ENCODE measurements at places on chromosomes 3 and 15. TPM values are rescaled to one million over a fixed set of nuclear protein-coding genes. Genes with fewer than 3 reads are reported as not detected.

The STARD5 gene
- 5.1 TPM for polyA plus RNA-seq

The RPN1 gene
- polyA plus RNA-seq = 243 TPM

The MAPKAPK3 gene
- polyA plus RNA-seq = 53.2 TPM

The INSYN1 gene
- 11.5 TPM for polyA plus RNA-seq

The ZNF502 gene
- 14.0 TPM for polyA plus RNA-seq

The SERPINI2 gene
- polyA plus RNA-seq = 0.78 TPM

The KNL1 gene
- 17.3 TPM for polyA plus RNA-seq

The COL7A1 gene
- 12.9 TPM for polyA plus RNA-seq

The SLC24A1 gene
- 21.2 TPM for polyA plus RNA-seq

The NR2F2 gene
- polyA plus RNA-seq = 313 TPM

The PTX3 gene
- 5.6 TPM for polyA plus RNA-seq

The A4GNT gene
- 1.4 TPM for polyA plus RNA-seq

The CASR gene
- 24.8 TPM for polyA plus RNA-seq

The ITIH4 gene
- 7.0 TPM for polyA plus RNA-seq

- no peak for DNase-seq
Measured at GRCh38 chr3:42133500-42134298, 42.5 kb downstream of the TRAK1 start.

- no peak for DNase-seq
Measured at GRCh38 chr15:31609906-31610305, 283.3 kb downstream of the KLF13 start.

DNA sequence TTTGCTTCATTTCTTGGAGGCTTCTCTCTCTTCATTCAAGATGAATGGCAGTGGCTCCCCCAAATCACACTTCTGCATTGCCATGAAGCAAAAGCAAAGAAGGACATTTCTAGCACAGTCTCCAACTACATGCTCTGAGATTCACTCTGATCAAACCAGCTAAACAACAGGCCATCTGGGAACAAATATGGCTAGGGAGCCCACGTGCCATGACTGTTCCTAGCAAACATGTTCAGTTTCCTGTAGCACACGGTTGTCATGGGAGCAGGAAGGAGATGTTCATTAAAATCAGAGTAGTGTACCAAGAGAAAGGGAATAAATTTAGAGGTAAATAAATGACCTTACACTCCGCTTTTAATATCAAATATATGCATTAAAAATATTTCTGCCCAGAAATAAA is 327.3 kb downstream of the GBE1 start:
- DNase-seq = no peak

DNA sequence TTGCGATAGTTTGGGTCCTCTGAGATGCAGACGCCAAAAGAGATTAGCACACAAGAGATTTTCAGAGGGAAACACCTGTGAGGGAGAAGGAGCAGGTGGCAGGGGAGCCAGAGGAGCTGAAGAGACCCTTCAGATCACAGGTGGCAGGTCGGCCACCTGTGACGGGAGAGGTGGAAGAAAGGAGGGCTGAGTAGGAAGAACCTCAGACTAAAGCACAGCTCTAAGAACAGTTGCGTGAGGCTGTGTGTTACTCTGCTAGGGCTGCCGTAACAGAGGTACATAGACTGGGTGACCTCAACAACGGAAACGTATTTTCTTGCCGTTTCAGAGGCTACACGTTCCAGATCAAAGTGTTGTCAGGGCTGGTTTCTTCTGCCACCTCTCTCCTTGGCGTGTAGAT is 38.5 kb downstream of the C2CD4A start:
- no peak for DNase-seq

- no peak for DNase-seq
Measured at GRCh38 chr3:13633176-13633575, 84.3 kb downstream of the FBLN2 start.

DNA sequence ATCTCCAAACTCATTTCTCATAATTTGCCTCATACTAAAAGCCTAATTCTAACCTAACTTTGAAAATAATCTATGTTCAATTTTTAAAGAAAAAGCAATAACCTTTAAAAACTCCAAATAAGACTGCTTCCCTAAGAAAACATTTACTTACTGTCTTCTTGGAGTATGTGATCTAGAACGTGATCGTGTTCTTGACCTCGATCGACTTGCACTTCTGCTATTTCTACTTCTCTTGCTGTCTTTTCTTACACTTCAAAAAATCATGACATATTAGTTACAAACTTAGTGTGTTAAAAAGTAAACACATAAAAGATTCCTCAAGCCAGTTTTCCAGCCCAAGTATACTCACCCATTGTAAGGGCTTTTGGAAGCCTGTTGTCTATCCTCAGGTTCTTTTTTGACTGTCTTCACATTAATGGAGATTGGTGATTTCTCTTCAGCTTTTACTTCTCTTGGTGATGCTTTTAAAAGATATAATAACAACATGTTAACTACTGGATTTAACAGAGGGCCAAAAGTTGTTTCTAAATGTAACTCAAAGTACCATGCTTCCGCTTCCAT is 10.7 kb downstream of the CCNL1 start:
- no peak for DNase-seq

GRCh38 chr3:12758025-12758781 is 856 bp downstream of the TMEM40 start:
- DNase-seq = no peak

DNA sequence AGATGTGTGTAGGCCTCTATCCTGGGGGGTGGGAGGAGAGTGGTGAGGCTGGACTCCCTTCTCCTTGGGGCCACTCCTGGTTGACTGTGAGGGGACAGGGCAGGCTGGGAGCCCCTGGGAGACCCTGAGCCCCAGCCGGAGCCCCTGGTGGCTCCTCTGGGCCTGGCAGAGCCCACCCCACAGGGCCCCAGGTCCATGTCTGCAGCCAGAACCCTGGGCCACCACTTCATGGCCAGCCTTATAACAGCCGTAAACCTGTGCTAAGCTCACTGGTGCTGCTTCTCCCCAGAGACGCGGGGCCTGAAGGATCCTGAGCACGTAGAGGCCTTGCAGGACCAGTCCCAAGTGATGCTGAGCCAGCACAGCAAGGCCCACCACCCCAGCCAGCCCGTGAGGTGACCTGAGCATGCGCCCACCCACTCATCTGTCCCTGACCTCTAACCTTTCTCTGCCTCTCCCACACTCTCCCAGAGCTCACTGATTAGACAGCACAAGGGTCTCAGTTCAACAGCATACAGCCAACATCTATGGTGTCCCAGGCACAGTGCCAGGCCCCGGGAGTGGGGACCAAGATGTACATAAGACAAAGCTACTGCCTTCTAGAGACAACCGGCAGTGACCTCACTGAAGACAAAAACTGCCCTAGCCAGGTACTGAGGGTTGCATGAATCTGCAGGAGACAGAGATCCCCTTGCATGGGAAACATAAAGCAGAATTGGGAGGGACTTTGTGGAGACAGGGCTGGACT is 3.5 kb downstream of the NR2E3 start:
- no peak for DNase-seq

DNA sequence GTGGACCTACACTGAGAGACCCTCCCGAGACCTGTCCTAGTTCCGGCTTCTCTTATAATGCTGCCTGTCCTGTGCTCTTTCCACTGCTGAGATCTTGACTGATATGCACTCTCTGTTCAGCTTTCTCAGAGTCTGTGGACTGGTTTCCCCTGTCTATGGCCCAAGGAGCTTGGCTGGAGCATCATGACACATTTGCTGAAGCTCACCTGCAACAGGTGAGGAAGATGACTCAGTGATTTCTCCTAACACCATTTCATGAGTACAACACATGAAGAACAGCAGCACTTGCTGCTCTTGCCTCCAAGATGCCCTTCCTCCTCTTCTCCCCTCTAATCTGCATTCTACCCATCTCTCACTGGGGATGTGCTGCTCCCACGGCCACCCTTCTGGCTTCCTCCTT is 92.1 kb downstream of the DUT start:
- no peak for DNase-seq

DNA sequence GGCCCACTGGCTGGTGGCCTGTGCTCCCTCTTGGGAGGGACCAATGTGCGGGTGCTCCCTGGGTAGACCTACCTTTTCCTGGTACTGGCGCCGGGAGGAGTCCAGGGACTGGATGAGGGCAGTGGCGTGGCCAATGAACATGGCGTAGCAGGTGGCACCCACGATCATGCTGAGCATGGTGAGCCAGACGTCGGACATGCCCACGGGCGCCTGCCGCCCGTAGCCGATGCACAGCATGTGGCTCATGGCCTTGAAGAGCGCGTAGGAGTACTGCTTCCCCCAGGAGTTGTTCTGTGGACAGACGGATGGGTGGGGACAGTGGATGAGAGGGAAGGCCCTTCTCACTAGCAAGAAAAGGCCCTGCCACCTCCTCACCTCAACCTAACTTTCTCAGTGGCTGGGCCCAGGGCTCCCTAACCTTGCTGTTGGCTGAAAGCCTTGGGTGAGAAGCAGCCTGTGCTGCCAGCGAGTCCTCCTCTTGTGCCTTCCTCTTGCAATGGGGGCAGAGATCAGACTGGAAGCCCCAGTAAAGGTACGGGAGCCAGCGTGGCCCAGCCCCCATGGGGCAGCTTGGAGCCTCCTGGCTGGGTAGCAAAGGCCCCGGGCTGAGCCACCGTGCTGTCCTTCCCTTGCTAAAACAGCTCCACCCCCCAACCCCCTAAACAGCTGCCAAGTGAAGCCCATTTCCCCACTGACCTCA is 39.1 kb downstream of the HCN4 start:
- DNase-seq = no peak

- DNase-seq = no peak
Measured at GRCh38 chr3:197404754-197405153, 106.3 kb upstream of the DLG1 start.

DNA sequence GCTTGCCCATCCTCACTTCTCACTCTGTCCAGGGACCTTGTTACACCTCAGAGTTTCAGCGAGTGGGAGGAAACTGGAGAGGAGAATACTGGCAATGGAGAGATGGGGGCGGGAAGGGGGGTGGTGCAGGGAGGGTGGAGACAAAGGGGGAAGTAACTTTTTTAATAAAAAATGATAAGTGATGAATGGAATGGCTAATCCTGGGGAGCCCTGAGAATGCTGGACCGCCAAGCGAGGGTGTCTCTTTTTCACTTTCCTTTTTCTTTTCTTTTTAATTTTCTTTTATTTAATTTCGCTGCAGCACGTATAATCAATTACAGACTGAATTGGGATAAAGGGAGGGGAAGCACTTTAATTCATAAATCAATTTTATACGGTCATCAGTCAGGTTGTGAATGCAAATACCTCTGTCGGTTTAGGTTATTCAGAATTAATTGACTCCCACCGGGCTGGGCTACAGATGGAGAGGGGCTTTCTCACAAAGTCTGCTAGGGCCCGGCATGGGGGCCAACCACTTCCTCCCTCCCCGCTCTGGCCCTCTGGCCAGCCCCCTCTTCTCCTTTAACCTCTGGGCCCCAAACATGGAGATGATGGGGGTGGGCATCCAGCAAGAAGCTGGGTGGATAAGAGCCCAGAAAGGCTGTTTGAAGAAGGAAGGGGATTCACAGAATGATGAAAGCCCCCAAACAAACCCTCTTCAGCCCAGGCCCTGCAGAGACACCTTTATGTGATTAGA is 106.8 kb upstream of the BOC start:
- no peak for DNase-seq

GRCh38 chr3:72163809-72164634 is 379.1 kb upstream of the PROK2 start:
- DNase-seq = no peak

DNA sequence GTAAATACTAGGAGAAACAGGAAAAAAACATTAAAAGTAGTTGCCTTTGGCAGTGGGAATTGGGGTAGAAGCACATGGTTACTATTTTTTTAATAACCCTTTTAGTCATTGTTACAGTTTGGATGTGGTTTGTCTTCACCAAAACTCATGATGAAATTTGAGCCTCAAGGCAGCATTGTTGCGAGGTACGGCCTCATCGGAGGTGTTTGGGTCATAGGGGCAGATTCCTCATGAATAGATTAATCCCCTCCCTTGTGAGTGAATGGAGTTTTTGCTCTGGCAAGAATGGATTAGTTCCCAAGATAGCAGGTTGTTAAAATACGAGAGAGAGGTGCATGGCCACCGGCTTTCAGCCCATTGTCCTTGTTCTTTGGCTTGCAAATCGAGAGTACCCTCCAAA is 92.6 kb downstream of the LEKR1 start:
- DNase-seq = no peak

DNA sequence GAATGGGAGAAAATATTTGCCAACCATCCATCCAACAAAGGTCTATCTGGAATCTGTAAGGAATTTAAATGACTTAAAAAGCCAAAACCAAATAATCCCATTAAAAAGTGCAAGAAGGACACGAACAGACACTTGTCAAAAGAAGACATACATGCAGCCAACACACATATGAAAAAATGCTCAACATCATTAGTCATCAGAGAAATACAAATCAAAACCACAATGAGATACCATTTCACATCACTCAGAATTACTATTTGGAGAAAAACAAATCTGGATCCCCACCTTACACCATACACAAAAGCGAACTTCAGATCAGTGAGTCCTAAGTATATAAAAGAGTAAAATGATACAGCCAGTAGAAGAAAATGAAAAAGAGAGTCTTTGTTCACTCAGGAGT is 58.6 kb upstream of the MNS1 start:
- DNase-seq = no peak

- no peak for DNase-seq
Measured at GRCh38 chr15:68812597-68813431, 7.9 kb downstream of the ANP32A start.

DNA sequence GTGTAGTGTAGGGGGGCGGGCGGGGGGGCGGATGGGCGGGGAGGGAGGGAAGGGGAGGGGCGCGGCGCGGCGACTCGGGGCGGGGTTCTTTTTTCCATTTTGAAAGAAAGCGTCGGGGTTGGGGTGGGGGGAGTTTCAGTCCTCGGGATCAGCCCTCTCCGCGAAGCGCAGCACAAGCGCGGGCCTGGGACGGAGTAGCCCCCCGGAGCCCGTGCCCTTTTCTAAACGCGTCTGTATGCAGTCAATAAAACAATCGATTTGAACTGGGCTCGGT is 6.1 kb downstream of the ISLR2 start:
- no peak for DNase-seq

GRCh38 chr3:187185759-187186158 is 11.5 kb upstream of the RTP1 start:
- no peak for DNase-seq

DNA sequence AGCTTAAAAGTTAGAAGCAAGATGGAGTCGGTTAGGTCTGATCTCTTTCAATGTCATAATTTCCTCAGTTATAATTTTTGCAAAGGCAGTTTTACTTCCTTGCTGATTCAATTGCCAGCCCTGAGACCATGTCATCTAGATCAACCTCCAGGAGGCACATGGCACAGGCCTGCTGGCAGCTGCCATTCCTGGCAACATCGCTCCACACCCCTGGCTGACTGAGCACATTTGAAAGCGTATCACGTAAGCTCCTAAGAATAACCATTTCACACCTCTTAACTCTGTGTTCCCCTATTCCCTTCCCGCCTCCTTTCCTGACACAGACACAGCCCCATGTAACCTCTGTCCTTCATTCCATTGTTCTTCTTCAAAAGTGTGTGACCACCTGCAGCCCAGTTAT is 313.9 kb upstream of the CTNNB1 start:
- no peak for DNase-seq

Data from right renal cortex interstitium (tissue), 3 donors.